Stimulated activated CD8-positive, alpha-beta memory T cell treated with anti-CD3 and anti-CD28 coated beads, Interleukin-4, amount 100 ng/mL, for 24 hours (primary cell): ENCODE measurements at places on chromosomes 4 and X.

DNA sequence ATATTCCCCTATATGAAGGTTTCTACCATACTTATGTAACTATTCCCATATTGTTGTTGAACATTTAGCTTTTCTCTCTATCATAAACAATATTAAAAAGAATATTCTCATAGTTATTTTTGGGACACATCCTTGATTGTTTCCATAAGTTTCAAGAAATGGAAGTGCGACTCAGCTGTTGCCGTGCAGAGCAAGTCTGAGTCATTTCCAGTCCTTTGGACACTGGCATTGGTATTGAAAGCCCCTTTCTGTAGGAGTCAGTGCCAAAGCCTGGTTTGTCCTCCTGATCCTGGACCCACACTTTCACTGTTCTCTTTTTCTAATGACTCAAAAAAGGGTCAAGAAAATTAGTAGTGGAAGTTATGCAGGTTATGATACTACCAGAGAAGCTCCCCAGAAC lies 108.3 kb upstream of the DIAPH2 start:
- DNase-seq = no peak

DNA sequence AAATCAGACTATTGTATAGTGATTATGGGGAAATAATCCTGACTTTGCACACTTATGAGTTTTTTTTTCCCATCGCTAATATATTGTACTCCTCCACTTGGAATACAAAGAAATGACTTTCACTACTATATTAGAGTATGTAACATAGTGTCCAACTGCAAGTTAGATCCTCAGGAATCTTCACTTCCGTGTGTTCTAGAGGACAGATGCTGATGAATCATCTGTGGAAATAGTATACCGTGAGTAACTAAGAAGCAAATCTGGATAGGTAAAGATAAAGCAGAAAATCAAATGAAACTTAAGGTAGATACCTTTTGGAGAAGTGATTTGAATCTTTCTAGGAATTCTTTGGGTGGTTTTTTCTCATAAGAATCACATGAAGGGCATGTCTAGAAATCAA lies 8.3 kb downstream of the IL21 start:
- no peak for DNase-seq

GRCh38 chr4:149735796-149736195 lies 79.8 kb downstream of the IQCM start:
- no peak for DNase-seq

GRCh38 chr4:165293927-165294649 lies 33.4 kb upstream of the MSMO1 start:
- DNase-seq = no peak
